ENCODE measurements at places on chromosomes 7 and 10.

- DNase-seq: no peak
Measured at GRCh38 chr7:54705436-54705835, 53.6 kb downstream of the SEC61G start.

DNA sequence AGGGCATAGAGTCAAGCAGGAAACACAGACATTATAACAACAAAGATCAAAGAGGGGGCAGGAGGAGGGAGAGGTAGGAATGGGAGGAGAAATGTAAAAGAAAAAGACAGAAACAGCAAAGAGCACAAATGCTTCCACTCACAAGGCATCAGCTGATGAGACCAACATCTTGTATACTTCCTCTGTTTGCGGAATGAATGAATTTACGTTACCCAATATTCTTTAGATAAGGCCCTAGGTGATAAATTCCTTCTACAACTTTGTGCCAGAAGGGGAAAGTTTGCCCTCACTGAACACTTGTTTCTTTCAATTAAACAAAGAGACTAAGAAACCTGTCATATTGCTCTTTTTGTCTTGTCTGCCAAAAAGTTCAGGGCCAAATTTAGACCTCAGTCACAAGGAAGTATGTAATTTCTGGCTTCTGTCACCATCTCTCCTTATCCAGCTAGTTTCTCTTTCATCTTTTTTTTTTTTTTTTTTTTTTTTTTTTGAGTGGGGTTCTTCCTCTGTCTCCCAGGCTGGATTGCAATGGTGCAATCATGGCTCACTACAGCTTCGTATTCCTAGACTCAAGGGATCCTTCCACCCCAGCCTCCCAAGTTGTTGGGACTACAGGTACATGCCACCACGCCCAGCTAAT is 116.4 kb upstream of the NANOS1 start:
- DNase-seq: no peak

GRCh38 chr7:132154695-132155471 is 421.4 kb downstream of the PLXNA4 start:
- no peak for DNase-seq

- no peak for DNase-seq
Measured at GRCh38 chr7:108592646-108593201, 23.1 kb downstream of the DNAJB9 start.

DNA sequence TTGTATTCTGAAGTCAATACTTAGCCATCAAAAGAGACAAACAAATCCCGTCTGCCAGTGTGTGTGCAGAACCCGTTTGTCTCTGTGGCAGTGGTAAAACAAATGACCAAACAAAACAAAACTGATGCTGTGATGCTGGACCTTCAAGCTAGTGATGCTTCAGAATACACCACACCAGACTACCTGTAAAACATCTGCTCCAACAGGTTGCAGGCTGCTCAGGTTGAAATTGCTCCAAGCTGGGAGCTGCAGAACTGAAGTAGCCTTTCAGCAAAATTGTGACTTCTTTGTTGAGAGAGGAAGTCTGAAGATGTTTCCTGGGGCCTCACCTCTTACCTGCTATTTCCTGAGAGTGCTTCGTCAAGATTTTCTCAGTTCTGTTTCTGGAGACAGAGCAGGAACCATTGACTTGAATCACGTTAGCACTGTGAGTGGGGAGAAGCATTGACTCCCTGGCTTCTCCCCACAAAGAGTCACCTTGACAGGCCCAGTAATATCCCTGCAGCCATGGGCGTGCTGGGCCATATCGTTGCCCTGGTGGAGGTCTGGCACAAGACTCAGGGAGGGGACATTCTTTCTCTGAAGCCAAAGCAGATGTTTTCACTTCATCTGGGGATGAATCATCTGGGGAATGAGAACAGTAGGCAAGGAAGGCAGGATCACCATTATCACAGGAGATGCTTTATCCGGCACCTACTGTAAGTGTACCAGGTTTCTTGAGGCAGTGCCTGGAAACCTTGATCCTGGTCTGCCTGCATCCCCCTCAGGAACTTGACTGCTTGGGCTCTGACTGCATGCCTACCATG is 80.2 kb downstream of the RBM20 start:
- DNase-seq: no peak

DNA sequence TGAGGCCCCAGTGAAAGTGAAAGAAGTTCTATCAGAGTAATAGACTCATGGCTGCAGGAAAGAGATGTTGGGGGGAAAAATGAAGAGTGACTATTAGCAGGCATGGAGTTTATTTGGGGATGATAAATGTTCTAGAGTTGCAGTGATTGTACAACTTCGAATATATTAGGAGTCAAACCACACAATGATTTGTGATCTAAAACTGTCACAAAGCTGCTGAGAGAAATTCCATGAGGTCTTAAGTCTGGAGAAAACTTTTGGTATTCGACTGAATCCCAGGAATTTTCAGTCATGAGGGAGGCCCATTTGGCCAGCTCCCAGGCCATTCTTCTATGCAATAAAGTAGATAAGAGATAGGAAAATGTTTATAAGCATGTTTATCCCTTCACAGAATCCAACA is 55.9 kb upstream of the UNC5B start:
- DNase-seq: no peak
